ENCODE measurements at places on chromosomes 7 and 10.

DNA sequence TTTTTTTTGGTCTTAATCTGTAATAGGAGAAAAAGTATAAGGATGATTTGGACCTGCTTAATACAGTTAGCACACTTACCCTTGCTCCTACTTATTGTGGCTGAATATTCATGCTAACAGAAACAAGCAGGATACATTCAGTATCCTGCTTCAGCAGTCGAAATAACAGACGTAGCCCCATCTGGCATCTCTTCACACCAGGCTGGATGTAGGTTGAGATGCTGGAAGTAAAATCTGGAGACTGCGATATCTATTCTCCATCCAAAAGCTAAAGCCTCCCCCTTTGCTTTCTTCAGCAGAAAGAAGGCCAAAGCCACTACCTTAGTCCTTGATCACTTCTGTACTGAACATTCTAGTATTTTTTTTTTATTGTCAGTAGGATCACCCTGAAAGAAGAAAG is 537.4 kb downstream of the AUTS2 start:
- no peak for DNase-seq

GRCh38 chr10:26739071-26739631 is 41.6 kb downstream of the PDSS1 start:
- no peak for DNase-seq

DNA sequence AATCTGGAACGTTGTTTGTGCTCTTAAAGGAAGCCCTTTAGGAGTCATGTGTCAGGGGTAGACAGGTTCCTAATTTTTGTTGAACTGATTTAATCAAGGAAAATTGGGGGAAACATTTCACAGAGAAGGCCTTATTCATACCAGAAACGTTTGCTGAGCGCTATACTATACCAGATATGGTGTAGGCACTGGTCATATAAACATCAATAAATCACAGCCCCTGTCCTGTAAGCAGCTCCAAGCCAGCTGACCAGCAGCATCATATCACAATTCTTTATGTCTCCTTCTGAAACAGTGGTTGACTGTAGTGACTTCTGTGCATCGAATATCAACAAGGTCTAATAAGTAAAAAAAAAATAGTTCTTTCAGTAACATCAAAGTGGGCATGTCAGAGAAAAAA is 1.1 kb downstream of the TMEM178B start:
- DNase-seq = no peak

- DNase-seq = no peak
Measured at GRCh38 chr7:43791665-43792064, 33.2 kb downstream of the BLVRA start.

DNA sequence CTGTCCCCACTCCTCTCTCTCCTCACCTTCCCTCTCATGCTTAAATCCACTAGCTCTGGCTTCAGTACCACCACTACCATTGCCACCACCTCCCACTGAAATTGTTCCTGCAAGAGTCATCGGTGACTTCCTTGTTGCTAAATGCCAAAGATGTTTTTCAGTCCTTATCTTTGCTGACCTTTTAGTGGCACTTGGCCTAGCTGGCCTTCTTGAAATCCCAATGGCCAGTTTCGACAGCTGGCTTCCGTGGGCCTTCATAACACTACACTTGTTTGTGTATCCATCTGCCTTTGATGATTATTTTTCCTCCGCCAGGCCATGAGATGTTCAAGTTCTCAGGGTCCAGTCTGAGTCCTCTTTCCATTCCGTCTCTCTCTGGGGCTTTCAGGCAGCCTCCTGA is 118.2 kb upstream of the NANOS1 start:
- DNase-seq = no peak

GRCh38 chr10:34109952-34110702 is 705.0 kb downstream of the PARD3 start:
- no peak for DNase-seq

DNA sequence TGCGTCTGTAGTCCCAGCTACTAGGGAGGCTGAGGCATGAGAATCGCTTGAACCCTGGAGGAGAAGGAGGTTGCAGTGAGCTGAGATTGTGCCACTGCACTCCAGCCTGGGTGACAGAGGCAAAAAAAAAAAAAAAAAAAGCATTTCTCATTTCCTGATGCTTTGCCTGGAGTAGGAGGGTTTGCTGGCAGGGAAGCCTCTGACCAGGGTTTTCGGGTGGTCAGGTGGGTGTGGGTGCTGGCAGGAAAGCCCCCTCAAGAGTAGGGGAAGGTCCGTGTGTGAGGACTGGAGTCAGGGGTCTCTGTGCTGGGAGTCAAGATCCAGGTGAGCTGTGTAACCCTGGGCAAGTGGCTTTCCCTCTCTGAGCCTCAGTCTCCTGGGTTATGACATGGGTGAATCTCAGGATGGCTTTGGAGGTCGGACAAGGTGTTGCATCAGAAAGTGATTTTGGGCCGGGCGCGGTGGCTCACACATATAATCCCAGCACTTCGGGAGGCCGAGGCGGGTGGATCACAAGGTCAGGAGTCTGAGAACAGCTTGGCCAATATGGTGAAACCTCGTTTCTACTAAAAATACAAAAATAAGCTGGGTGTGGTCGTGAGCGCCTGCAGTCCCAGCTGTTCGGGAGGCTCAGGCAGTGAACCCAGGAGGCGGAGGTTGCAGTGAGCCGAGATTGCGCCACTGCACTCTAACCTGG is 3.2 kb downstream of the AMZ1 start:
- DNase-seq = no peak

- no peak for DNase-seq
Measured at GRCh38 chr7:40493609-40494051, 358.8 kb downstream of the SUGCT start.

All from stimulated activated CD8-positive, alpha-beta memory T cell treated with anti-CD3 and anti-CD28 coated beads, Interleukin-7, amount 100 ng/mL, for 4 hours (primary cell).